Germinal center (tissue), 1 donor: ENCODE measurements at places on chromosomes 3 and 15.

- DNase-seq = no peak
Measured at GRCh38 chr3:122996038-122996580, 31.5 kb downstream of the SEMA5B start.

- DNase-seq = no peak
Measured at GRCh38 chr3:187044867-187045552, 94.3 kb downstream of the RPL39L start.

DNA sequence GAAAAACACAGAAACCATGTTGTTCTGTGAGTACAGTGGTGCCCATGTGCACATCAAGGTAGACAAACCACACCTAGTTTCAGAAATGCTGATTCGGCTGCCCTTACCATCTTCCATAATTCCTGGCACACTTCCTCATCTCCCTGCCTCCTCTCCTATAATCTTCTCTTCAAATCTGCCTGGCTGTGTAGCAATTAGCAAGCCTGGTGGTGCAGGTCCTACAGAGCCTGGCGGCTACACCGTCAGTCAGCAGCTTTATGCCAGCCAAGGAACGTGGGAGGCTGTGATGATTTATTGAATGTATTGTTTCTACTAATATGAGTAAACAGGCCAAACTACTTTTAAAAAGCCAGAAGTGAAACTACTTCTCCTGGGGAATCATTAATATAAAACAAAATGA is 106.8 kb downstream of the SEMA6D start:
- DNase-seq = no peak

DNA sequence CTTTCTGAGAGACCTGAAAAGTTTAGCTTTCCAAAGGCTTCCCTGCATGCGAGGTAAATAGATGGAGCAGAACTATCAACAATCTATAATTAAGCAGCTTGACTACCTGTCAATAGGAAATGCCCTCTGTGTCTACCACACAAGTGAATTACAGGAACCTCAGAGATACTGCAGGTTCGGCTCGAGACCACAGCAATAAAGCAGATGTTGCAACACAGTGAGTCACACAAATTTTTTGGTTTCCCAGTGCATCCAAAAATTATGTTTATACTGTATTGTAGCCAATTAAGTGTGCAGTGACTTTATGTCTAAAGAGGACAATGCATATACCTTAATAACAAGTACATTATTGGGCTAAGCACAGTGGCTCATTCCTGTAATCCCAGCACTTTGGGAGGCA is 252.0 kb downstream of the UBE2E2 start:
- DNase-seq = no peak

DNA sequence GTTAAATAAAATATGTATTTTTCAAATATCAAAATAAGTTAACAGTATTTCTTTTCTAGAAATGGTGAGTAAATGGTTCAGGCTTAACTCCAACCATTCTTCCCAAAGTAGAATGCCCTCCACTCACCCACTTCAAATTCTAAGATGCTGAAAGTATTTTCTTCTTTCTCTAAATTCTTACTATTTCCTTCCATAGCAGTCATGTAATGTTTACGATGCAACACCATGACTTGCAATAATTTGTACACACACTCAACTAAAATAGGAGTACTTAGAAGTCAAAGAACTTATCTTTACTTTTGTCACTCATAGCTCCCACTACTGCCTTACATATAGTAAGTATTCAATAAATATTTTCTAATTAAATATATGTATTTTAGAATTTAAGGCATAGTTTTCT is 65.0 kb downstream of the AQR start:
- no peak for DNase-seq

DNA sequence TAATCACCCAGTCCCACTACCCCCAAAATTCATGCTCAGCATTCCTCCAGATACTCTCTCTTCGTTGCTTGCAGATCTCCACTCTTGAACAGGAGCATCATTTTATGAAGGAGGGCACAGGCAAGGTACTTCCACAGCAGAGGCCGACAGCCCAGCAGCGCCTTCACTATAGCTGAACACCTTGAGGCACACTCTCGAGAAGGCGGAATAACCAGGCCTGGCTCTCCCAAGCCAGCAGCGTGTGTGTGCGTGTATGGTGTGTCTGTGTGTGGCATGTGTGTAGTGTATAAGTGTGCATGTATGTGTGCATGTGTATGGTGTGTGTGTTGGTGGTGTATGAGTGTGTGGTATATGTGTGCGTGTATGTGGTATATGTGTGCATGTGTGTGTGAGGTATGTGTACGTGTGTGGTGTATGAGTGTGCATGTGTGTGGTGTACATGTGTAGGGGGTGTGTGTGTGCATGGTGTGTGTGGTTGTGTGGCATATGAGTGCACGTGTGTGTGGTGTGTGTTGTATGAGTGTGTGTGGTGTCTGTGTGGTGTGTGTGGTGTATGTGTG is 161.8 kb downstream of the XXYLT1 start:
- DNase-seq = no peak

GRCh38 chr15:67587331-67587730 is 44.8 kb downstream of the MAP2K5 start:
- DNase-seq = no peak

GRCh38 chr15:98433856-98434255 is 214.5 kb upstream of the IGF1R start:
- no peak for DNase-seq

DNA sequence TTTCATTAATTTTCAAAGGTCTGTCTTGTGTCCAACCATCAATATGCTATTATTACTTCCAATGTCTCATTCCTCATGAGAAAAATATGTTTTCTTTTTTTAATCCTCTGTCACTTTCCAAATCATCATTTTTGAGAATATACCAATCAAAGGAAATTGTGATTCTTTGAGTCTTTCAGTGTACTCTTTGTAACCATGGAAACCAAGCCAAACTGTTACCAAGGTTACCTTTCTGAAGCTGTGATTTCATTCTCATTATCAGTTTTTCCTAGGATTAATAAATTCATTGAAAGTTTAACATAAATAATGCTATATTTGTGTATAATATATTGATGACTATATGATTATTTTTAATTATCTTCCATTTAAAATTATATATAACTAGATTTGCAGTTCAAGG is 16.6 kb upstream of the PLSCR5 start:
- no peak for DNase-seq

DNA sequence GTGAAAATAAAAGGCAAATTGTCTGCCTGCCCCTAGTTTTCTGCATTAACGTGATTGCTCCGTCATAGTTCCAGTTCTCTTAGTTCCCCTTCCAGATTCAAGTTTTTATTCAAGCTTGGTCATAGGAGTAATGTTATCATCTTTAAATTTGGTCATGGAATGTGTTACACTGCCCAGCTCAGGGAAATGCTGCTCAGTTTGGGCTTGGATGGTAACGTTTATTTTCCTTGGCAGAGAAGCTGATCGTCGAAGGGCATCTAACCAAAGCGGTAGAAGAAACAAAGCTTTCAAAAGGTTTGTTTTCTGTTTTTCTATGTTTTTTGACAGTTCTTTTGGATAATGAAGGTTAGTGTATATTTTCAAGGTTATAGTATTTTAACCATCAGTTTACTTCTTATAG is 118.4 kb upstream of the FLNB start:
- DNase-seq = no peak

DNA sequence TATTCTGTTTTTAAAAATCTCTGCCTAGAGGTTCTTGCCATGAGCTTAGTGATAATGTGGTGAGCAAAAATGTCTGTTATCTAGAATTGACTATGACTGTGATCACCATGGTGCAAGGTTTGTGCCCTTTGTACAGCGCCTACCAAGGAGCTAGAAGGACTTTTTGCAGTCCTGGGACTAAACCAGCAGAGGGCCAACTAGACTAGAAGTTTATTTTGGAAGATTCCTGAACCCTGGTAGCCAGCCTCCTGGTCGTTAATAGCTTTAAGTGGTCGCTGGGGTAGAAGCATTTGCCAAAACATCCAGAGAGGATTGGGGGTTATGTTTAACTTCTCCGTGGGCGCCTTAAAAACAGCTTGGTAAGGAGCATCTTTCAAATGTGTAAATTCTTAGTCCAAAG is 7.8 kb downstream of the SCG5 start:
- no peak for DNase-seq
